ENCODE measurements at places on chromosomes 12 and 14.

GRCh38 chr12:120584343-120585149 is 3.3 kb upstream of the POP5 start:
- DNase-seq: peak; percentile 11

GRCh38 chr12:26723379-26724308 is 109.3 kb downstream of the ITPR2 start:
- DNase-seq: peak; percentile 91

DNA sequence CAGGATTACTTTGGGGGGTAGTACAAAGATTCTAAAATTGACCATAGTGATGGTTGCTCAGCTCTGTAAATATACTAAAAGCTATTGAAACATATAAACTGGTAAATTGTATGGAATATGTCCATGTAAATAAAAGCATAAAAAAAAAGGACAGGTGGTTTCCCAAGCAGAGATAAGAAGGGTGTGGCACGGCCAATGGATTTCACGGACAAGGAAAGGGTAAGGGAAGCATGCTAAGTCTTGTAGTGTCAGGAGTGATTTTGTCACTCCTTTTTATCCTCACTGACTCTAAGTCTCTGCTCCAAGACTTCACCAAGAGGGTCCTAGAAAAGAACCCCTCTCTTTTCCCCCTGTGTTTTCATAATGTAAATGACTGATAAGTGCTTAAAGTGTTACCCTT is 229.2 kb downstream of the SPTSSA start:
- DNase-seq: no peak

DNA sequence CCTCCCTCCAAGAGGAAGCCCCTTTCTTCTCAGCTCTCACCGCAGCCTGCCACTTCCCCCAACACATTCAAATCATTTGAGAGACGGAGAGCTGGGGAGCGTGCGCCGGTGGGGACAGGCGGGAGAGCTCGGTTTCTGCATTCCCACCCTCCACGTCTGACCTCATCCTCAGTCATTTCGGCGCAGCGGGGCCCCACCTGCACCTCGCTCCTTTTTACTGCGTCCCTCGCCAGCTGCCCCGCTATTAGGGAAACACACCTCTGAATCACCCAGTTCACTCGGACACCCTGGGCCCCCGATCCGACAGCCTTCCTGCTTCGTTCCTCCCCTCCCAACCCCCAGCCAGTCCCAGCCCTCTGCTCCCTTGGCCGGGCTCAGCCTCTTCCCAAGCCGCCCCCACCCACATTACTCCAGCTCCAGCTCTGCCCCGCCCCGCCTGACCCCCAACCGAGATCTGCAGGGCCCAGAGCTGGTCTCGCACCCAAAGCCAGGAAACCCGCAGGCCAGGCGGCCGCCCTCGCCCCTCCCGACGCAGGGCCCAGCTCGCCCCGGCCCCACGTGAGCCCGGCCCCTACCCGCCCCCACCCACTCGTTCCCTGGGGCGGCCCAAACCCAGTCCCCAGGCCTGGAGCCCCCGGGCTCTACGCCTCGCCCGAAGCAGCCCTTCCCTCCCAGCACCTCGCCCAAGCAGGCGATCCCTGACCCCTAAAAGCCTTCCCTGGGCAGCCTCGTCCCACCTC is 783 bp downstream of the CORO1C start:
- peak; percentile 74 for DNase-seq

- no peak for DNase-seq
Observed at GRCh38 chr14:70780396-70781075, 28.8 kb downstream of the MAP3K9 start.

GRCh38 chr14:34875031-34875922 is at the start of gene BAZ1A:
BAZ1A (minus strand) TSS chr14:34875360; CDS start chr14:34874604, 756 bp downstream.
- peak; percentile 91 for DNase-seq

- DNase-seq: no peak
Observed at GRCh38 chr14:52918486-52918885, 32.4 kb downstream of the FERMT2 start.

- DNase-seq: no peak
Observed at GRCh38 chr14:65738339-65738738, 325.8 kb downstream of the FUT8 start.

- no peak for DNase-seq
Observed at GRCh38 chr14:89245802-89246201, 171.2 kb downstream of the FOXN3 start.

DNA sequence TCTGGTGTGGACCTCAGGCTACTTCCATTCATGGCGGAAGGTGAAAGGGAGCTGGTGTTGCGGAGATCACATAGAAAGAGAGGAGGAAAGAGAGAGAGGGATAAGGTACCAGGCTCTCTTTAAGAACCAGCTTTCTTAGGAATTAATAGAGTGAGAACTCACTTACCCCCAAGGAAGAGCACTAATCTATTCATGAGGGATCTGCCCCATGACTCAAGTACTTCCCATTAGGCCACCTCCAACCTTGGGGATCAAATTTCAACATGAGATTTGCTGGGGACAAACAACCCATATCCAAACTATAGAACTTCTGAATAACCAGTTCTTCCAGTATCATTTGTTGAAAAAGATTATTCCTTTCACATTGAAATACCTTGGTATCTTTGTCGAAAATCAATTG is 34.0 kb upstream of the C2CD5 start:
- DNase-seq: no peak

DNA sequence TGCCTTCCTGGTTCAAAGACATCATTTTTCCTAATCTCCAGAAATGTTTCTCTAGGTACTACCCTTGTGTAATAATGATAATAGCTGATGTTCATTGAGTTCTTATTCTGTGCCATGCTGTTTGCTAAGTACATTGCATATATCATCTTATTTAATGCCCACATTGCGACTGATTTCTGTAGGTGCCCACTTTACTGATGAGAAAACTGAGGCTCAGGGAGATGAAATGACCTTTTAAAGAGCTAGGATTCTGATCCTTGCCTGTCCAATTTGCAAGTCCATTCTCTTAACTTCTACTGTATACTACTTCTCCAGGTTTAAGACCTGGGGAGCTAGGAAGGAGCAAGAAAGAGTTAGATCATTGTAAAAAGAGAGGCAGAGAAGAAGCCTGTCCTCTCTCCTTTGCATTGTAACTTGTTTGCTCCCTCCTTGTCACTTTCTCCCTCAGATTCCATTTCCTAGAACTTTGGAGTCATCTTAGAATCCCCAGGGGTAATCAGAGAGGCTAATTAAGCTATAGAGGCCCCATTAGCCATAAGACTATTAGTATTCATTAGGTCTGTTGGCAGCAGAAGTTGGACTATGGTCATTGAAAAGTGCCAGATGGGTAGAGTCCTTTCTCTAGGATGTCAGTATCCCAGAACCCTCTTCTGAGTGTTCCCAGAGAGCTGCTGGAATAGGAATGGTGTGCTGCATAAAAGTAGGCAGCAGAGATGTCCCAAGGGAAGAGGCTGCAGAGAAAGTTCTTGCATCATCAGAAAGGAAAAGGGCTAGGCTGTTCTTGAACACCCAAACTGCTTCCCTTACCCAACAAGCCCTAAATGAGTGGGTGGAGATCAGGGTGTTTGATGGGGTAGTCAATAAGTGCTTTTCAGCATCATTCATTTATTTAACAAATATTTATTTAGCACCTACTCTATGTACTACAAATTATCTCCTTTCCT is 3.1 kb downstream of the DGKA start:
- no peak for DNase-seq

DNA sequence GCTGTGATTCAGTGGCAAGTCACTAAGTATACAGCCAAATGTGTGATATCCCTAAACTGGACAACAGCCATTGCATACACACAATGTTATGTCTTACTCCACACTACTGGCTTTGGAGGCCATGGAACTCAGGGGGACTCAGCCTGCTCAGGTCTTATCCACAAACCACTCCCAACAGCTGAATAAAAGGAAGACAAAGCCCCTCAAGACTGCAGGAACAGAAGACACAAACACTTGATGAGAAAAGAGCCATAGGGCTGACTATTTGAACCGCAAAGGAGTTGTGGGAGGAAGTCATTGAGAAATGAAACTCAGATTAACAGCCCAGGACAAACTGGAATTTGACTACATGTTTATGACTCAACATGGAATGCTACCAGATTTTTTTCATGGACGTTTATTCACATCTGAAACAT is 40.9 kb downstream of the PTGER2 start:
- no peak for DNase-seq
